ENCODE measurements at places on chromosomes 6 and 20.

DNA sequence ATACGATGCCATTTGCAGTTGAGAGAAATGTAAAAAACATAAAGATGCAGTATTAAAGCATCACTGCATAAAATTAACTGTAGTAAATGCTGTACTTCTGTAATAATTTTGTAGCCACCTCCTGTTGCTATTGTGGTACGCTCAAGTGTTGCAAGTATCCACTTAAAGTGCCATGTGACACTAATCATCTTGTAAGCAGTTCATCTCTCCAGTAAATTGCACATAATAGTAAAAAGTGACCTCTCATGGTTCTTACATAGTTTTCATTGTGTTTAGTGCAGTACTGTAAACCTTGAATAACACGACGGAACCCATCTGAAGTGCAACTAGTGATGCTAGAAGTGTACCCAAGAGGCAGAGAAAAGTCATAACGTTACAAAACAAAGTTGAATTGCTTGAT lies 190.1 kb upstream of the VGLL2 start:
- DNase-seq = no peak

DNA sequence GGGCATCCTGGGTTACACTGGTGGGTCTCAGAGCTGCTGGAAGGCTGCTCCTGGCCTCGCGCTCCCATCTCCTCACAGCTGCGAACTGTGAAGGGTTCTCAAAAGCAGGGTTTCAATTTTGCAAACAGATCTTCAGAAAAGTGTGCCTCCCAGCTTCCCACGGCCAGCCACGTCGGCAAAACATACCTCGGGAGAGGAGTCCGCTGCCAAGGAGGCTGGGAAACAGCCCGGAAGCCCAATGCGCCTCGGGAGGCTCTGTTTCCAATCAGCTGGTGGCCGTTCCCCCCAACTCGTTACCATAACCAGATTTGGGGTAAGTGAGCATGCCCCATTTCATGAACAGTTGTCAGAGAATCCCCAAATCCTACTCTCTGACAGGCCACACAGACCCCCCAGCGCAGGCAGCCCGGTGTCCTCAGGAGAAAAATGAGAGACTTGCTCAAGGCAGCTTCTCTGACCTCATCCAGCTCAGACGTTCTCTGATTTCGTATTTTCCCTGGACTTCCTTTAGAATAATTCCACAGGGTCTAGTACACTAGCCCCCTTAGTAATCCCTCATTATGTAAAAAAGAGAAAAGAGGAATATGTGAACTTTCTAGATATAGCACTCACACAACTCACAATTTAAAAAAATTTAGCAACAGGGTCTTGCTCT lies 98.4 kb downstream of the SNX5 start:
- no peak for DNase-seq

DNA sequence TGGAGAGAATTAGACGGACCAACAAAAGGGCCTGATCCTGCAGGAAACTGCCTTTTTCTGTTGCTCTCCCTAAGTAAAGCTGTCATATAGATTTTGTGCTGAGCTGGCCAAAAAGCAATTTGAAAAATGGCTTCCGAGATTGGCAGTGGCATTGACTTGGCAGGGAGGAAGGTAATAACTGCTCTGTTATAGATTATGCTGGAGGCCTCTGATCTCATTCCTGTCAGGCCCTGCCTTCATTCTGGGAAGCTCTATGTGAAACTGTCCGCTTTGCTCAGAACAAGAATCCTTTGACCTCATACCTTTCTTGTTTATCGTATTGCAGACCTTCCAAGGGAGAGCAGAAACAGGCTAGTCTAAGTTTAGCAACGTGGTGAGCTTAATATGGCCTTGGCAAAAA lies 234.4 kb downstream of the PHACTR1 start:
- DNase-seq = no peak

DNA sequence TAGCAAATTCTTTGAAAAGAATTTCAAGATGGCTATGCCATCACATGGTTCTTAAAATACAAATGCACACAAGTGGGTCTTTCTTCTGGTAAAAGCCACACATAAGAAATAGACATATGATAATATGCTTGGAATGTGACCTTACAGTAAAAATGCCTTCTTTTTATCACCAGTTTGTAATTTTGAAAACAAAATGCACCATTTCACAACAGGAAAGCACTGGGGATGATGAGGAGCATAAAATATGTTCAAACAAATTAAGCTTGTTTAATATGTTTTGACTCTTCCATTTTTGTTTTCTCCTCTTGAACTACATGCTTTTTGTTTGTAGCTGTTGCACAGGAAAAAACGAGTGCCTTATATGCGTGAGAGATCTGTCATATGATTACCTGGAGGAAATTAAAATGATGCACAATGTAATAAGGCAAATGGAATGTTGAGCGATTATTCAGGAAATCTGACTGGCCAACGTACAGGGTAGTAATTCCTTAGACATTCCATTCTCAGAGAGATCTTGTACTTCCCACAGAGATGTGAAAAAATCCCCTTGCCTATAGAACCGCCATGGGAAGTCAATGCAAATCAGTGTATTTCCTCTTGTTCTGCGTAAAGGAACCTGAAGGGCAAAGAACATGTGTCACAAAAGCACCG lies 911.6 kb downstream of the TFAP2A start:
- no peak for DNase-seq

GRCh38 chr20:42836339-42836738 lies 353.4 kb downstream of the PTPRT start:
- no peak for DNase-seq
